ENCODE measurements at places on chromosomes 7 and 10.

- no peak for DNase-seq
These were observed 55.7 kb downstream of the KLRG2 start for GRCh38 chr7:139427788-139428187.

DNA sequence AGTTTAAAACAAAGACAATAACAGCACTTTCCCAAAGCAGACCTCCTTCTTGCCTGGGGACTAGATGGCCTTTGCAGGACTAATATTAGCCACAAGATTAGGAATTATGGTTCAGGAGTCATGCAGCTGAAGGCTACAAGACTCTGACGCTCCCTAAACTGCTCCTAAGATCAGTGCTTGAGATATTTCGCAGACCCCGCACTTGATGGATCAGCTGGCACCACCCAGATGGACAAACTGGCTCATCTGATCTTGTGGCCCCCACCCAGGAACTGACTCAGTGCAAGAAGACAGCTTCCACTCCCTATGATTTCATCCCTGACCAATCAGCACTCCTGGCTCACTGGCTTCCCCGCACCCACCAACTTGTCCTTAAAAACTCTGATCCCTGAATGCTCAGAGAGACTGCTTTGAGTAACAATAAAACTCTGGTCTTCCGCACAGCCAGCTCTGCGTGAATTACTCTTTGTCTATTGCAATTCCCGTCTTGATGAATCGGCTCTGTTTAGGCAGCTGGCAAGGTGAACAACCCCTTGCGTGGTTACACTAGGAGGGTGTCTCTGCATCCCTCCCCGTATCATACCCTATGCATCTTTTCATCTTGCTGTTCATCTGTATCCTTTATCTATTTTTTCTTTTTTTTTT is 26.9 kb upstream of the NRBF2 start:
- DNase-seq: peak; percentile 55

GRCh38 chr10:133159950-133160825 is at the start of gene KNDC1:
TSS of gene KNDC1 (plus strand) at chr10:133160219. CDS start at chr10:133160468, 249 bp downstream.
- peak; percentile 5 for DNase-seq

DNA sequence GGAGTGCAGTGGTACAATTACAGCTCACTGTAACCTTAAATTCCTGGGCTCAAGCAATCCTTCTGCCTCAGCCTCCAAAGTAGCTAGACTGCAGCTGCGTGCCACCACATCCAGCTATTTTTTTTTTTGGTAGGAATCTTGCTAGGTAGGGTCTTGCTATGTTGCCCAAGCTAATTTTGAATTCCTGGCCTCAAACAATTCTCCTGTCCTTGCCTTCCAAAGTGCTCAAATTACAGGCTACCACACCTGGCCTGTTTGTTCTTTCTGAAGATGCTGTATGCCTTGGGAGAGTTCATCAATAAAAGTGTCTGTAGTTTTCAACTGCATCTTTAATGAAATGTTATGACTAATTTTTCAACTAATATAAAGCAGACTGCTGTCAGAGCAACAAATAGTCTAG is 452 bp downstream of the SAMD9 start:
- DNase-seq: no peak

- no peak for DNase-seq
These were observed 17.8 kb upstream of the PCBD1 start for GRCh38 chr10:70906031-70906783.

DNA sequence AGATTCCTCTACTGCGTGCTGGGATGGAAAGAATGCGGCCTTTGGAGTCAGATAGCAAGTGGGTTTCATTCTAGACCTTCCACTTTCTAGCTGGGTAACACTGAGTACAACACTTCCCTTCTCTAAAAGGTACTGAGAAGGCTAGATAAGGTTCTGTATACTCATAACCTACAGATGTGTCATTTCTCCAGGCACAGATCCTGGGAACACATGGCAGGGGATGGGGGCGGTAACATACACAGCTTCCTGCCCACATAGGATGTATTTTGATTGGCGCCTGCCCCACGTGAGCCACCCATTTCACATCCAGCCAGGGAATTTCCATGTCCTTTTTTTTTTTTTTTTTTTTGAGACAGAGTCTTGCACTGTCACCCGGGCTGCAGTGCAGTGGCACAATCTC is 31.8 kb downstream of the KLRG2 start:
- DNase-seq: peak; percentile 40

- peak; percentile 76 for DNase-seq
These were observed 79.8 kb downstream of the CHN2 start for GRCh38 chr7:29274146-29275017.

GRCh38 chr10:36608251-36608650 is 517.1 kb upstream of the ANKRD30A start:
- DNase-seq: peak; percentile 14

DNA sequence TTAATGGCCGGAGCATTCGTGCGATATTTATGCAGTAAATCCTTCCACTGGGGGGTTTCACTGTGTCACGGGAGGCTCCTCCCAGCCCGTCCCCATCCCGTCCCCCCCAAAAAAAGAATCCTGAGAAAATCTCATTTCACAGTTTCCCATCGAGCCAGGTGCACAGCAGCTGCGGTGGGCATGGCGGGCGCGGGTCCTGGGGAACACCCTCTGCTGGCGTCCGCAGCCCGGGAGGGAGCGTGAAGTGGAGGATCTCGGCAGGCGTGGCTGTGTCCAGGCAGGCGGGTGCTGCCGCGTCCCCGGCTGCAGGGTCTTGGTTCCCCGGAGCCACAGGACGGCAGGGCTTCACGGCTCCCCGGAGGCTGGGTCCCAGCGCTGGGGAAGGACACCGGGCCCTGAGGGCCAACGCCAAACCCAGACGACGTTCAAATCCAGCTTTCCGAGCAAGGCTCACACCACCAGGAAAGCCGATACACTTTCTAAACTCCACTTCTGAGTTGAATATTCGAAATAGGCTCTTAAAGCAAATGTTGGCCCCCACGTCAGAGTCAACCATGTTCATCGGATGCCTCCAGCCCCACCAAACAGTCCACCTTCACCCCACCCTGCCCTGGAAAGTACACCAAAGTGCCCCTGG is 55.7 kb downstream of the PDGFA start:
- DNase-seq: no peak

DNA sequence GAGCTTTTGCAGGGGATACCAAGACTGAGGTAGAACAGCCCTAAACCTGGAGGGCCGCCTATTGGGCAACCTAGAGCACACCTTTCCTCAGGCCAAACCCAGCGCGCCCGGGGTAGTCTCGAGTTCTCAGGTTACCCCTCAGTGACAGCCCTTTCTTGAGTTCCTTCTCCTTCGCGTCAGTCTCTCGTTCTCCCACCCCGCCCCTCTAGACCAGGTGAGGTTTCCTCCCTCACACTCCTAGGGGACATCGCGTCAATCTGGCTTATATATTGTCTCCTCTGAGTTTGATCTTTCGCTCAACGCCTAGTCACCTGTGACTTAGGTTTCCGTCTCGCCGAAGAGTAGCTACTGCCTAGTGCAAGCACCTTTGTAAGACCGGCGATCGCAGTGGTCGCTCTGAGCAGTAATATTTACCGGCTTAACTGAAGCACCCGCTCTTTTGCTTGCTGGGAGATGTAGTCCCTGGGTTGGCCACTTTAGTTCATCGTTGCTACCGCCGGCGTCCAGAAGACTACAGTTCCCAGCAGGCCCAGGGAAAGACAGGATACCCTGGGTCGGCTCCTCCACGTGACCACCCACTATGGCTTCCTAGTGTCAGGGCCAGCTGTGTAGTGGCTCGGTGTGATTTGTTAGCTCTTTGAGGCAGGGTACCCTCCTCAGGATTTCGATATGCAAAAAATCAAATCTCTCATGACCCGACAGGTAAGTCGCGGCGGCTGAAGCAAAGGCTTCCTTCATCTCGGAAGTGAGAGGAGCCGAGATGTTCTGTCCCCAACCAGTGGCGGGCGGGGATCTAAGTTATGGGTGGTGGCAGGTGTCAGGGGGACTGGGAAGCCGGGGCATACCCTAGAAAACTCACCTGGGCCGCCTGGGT is at the start of gene VPS50:
TSS of gene VPS50 (plus strand) at position 568 of the 874 bp plus-strand sequence. CDS start at position 670, 102 bp downstream.
- peak; percentile 94 for DNase-seq

GRCh38 chr7:73865738-73866445 is 4.9 kb downstream of the TMEM270 start:
- peak; percentile 60 for DNase-seq

- DNase-seq: no peak
These were observed 12.2 kb downstream of the CLRN3 start for GRCh38 chr10:127880557-127880956.

- no peak for DNase-seq
These were observed 12.8 kb upstream of the GPR15LG start for GRCh38 chr10:84160663-84161362.

All from fibroblast of mammary gland (primary cell).